ENCODE measurements at places on chromosomes 12 and 14. TPM values are rescaled to one million over a fixed set of nuclear protein-coding genes. Genes with fewer than 3 reads are reported as not detected.

DNA sequence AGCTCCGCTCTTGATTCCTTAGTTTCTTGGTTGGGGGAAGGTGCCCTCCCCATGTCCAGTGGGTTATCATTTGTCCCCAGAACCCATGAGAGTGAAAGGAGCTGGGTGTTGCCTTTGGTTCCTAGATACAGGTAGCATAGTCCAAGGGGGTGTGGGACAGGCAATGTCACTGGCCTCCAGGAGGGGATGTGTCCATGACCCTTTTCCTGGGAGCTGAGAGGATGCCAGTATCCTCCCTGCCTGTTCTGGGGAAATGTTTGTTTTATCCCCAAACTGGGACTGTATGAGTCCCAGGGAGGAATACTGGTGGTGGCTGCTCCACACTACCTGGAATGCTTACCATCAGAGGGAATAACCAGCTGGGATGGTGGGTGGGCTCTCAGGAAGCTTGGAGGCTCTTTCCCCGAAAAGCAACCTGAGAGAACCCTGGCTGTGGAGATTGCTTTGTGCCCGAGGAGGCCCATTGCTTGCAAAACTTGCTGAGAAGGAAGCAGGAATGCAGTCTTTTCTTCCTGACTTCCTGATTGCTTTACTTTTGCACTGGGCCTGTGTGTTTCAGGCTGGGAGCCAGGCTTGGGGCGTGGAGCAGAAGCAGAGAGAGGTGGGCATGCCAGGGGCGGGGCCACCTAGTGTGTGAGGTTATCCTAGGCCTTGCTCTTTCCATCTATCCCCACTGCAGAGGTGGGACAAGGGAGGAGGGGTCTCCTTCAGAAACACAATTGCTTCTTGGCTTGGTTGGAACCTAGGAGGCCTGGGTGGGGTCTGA lies 715 bp upstream of the SLC10A1 start:
- DNase-seq: no peak

DNA sequence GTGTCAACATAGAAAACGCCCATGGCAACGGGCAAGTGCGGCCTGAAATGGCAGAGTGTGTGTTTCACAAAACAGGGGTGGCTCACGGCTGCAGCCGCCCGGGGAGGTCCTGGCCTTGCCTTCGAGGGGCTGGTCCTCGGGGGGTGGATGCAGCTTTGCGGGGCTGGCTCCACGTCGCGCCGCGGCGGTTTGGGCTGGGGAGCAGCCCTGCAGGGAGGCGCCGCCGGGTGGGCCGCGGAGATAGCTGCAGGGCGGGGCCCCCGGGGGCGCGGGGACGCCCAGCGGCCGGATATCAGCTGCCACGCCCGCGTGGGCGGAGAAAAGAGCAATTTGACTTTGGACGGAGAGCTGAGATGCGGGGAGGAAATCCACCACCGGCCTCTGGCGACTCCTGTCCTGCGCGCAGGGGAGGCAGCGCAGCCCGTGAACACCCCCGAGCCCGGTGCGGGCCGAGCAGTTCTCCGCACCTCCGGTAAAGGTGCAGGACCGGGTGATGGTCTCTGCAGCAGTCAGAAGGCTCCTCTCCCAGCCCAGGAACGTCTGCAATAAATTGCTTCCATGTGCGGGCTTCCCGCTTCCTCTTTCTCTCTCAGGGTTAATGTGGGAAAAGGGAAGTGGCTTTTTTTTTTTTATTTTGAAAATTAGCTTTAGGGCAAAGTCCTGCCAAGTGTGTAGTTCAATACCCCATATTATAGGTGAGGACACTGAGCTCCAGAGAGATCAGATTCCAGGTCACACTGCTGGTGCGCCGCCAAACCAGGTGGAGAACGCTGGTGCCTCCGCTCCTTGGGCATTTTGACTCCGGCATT lies 110.5 kb downstream of the ARF6 start:
- no peak for DNase-seq

DNA sequence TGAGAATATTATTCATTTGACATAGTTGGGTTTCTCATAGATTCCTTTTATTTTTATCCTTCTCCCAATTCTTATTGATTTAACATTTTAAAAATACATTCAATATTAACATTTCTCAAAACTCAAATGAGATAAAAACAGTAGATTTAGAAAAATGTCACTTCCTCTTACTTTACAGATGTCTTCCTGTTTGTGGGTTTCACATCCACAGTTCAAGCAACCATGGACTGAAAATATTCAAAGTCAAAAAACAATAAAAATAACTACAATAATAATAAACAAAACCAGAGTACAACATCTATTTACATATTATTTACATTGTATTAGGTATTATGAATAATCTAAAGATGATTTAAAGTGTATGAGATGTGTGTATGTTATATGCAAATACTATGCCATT lies 111.3 kb upstream of the SLC16A7 start:
- DNase-seq: no peak

DNA sequence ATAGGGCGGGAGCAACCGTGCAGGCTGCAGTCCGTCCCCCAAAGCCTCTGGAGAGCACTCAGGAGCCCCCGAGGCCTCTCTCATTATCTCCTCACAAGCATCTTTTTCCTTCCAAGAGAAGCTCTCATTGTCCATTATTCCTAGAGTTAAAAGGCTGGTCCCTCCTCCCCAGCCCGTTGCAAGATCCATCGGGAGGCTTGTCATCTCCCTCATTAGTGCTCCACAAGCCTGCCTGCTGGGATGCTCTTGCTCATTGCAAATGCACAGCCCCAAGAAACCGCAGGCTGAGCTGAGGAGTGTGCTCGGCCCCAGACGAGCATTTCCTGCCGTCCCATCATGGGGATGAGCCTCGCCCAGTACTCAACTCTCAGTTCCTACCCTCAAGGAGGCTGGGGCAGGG lies 23.3 kb downstream of the NUAK1 start:
- DNase-seq: no peak

GRCh38 chr14:92417759-92418158 lies 94.8 kb downstream of the SLC24A4 start:
- no peak for DNase-seq

- no peak for DNase-seq
Observed at GRCh38 chr12:29569132-29569757, 71.8 kb upstream of the OVCH1 start.

- DNase-seq: peak; percentile 41
Observed at GRCh38 chr12:66035288-66035966, 95.1 kb downstream of the LLPH start.

DNA sequence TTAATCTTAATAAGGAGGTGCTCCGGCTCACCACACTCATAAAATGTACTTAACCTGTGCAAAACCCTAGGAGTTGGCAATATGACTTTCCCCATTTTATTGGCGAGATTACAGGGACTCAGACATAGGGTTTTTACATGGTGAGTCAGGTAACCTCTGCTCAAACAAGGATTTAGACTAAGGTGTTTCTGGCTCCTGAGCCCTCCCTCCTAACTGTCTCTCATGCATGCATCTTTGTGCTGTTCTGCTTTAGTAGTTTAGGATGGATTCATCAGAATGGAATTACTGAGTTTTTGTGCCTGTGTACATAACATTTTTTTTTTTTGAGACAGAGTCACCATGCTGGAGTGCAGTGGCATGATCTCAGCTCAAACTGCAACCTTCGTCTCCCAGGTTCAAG lies 993.3 kb upstream of the TMEM132C start:
- DNase-seq: no peak

GRCh38 chr12:28129031-28129430 lies 61.2 kb upstream of the CCDC91 start:
- no peak for DNase-seq

DNA sequence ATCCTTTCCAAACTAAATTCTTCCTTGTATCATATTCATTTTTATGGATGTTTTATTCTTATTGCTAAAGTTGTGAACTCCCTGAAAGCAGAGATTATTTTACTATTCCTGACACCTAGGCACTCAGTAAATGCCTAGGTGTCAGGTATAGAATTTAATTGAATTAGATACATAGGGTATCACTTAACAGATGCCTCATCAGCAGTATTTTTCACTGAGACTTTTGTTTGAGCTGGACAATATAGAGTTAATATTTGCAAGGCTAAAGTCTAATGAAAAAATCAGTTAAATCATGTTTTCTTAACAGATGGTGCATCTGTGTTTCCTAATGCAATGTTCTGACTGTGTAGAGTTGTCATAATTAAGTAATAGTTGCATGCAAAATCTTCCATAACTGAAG lies 182.7 kb downstream of the DERA start:
- DNase-seq: no peak

GRCh38 chr14:24263848-24264247 lies 871 bp upstream of the TGM1 start:
- DNase-seq: no peak

DNA sequence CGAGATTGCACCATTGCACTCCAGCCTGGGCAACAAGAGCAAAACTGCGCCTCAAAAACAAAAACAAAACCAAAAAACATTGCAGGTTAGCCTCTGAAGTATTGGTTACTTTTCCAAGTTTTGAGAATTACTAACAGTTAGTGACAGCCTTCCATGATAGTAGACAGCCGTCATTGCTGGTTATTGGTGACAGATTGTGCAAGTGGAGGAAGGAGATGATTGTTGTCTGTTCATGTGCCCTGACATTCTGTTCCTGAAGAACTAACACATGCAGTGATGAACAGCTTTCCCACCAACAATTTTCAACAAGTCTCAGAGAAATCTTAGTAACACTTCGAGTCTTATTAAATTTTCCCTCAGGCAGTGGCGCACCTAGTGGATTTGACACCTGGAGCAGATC lies 89.3 kb upstream of the NAP1L1 start:
- DNase-seq: no peak

DNA sequence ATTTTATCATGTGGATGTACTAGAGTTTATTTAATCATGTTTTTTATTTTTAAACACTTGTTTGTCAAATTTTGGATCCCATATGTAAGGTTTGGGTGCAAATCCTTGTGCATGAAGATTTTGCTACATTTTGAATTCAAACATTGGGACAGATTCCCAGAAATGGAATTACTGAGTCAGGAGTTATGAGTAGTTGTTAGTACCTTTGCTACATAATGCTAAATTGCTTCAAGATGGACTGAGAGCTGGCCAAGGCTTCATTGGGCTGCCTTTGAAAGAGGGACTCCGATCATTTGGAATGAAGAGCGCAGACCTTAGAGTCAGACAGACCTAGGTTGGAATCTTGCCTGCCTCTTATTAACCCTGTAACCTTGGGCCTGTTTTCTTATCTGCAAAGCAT lies 154.9 kb upstream of the PWP1 start:
- DNase-seq: no peak

GRCh38 chr14:91755570-91756295 lies 23.8 kb upstream of the CATSPERB start:
- DNase-seq: no peak

DNA sequence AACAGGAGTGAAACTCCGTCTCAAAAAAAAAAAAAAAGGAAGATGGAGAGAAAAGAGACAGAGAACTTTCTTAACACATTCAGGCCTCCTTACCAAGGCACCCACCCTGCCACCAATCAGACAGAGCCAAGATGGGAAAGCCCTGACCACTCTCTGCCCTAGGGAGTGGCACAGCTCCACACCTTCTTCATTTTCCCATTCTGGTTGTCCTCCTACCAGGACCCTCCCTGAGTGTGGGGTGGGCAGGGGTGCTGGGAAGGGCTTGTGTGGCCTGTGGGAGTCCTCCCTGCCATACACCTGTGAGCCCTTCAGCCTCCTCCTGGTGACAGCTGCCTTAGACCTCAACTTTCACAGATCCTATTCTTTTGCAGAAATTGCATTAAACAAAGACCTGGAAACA lies 513.6 kb downstream of the BCL11B start:
- no peak for DNase-seq

GRCh38 chr14:69107407-69108003 lies 45.4 kb downstream of the DCAF5 start:
- DNase-seq: no peak

- DNase-seq: no peak
Observed at GRCh38 chr12:25979059-25979458, 20.6 kb downstream of the RASSF8 start.

DNA sequence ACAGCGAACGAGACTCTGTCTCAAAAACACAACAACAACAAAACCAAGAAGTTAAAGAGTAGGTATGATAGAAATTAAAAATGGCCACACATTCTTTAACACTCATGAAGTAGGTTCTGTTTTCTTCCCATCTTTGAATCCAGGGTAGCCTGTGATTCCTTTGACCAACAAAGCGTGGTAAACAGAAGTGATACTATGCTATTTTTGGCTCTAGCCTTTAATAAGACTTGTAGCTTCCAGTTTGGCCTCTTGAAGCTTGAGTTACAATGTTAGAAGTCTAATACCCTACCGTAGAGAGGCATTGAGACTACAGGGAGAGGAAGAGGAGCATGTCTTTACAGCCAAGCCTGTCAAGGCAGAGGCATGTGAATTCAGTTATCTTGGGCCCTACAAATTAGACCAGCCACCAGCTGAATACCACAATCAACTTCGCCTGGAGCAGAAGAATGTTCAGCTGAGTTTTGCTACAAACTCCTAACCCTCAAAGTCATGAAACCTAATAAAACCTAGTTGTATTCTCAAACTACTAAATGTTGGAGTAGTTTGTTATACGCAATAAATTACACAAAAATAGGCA lies 4.9 kb upstream of the NEMF start:
- no peak for DNase-seq

DNA sequence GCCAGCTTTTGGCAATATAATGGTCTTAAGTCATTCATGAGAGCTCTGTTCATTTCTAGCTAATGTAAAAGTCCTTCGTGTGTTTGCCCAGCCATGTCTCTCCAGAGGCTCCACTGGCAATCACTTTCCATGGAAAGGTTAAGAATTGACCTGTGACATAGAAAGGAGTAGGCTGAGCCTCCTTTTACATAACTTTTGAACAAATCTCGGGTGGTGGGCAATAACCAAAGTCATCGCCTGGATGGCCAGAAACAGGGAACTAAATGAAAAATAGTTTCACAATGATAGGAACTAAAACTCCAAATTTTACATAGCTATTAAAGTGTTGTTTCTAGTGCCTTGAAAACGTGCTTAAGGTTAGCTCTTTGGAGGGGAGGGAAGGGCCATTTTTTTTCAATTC lies 6.5 kb downstream of the BHLHE41 start:
- no peak for DNase-seq

DNA sequence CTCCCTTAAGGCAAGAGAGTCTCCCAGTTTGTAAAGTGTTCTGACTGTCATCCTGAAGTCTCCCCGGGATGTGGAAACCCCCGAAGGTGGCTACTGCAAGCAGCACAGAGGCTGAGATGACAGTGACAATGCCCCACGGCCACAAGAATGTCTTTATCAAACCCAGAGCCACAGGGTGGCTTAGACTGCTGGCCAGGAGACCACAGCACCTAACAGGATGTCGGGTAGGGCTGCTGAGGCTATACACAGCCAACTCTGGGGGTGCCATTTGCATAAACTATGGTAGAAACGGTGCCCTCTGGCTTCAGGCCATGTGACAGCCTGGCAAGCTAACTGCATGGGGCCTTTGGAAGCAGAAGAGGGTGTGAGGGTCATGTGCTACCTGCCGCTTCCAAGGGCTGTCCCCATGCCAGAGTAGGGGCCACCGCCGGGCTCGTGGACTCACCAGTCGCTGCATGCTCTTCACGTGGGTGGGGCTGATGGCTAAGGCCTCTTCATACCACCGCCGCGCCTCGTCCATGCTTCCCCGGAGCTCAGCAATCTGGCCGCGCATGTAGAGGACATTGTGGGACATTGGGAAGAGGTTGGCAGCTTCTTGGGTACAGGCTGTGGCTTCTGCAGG lies 180.9 kb downstream of the CALM1 start:
- no peak for DNase-seq

B3GNT4 gene
- total RNA-seq: not detected

SOX5 gene
- 1.5 TPM for total RNA-seq

ASB2 gene
- total RNA-seq: 0.58 TPM

AICDA gene
- total RNA-seq: not detected

TAS2R9 gene
- total RNA-seq: 0.18 TPM

All from glomerular endothelial cell (primary cell).